Fibroblast of lung (primary cell): ENCODE measurements at places on chromosomes 2 and 18.

GRCh38 chr18:47151439-47151838 is 1.1 kb upstream of the HDHD2 start:
- DNase-seq: no peak

DNA sequence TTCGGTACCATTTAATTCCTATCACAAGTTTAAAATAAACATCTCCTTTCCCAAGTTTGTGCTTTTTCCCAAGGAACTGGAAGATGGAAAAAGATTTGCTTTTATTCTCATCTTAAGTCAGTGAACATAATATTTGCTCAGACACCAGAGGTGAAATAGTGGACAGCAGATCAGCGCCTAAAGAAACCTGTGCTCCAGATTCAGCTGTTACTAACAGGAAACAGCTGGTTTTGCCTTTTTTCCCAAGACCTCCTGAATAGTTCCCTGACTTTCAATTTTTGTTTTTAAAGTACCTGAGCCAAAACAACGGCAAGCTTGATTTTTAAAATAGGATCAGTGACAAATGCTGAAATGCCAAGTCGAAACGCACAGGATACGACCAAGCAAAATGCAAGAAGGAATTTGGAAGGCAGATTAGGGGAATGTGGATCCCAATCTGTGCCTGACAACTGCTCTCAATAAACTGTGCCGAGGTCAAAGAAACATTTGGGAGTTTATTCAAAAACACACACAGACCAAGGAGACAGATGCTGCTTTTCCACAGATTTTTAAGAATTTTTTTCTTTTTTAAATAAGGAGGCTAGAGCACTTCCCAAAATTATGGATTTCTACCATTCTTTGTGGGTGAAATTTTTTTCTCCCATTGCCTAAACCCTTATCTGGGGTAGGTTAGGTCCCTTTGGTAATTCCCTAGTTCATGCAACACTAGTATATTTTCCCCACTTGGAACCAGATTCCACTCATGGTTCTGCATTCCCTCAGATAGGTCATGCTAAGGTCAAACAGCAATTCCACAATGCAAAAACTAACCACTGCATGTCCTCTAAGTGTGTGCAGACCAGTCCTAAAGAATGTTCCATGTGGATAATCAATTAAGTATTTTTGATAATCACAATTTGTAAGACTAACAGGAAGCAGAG is 121.5 kb upstream of the PDE1A start:
- DNase-seq: peak; percentile 23

DNA sequence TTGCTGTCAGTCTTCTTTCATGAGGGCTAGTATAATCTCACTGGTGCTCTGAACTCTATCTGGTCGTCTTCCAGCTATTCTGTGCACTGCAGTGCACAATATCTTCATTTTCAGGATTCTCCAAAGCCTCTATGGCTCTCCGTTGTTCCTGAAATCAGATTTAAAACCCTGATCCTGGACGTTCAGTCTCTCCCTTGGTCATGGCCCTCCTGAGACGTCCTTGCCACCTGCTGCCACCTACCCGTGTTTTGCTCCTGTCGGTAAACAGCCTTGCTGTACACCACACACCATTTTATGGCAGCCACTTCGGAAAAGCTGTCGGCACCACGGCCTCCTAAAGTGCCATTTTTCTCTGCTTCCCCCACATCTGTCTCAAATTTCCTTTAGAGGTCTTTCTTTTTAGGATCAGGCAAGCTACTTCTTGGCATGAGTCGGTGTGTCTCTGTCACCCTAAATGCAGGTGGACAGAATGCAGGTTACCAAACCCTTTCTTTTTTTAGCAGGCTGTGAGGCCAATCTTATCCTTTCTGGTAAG is 170.0 kb downstream of the HRH4 start:
- DNase-seq: no peak

DNA sequence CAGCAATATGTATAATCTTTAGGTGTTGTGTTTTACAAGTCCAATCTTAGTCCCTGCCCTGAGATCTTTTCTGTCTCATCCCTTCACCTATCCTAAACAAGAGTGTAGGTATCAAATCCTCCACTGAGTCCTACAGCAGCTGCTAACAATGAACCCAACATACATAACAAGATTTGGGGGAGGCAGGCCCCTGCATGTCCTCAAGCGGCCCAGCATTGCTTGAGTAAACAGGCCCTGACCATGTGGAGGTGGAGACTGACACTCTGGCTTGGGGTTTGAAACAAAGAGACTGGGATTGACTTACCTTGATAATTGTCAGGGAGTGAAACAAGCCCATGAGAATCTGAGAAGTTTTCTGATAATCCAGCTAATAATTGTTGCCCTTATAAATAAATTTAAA is 213.4 kb downstream of the STK39 start:
- no peak for DNase-seq

DNA sequence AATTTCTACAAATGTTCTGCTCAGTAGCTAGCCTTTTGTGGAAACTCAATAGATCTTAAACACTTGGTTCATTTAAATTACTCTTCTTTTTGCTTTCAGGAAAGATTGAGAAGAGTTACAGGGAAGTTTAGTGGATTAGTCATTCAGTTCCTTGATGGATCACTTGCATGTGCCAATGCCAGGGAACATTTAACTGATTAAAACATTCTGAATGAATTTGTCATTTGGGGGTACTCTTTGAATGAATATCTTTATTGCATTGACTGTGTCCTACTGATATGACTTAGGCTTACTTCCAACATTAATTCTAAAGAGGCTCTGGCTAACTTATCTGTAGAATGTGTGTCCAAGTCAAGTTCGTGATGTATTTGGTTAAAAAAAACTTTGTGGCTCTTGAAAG is 199.8 kb downstream of the PLCL1 start:
- peak; percentile 9 for DNase-seq

- DNase-seq: no peak
Measured at GRCh38 chr2:5374762-5375161, 317.4 kb upstream of the SOX11 start.

DNA sequence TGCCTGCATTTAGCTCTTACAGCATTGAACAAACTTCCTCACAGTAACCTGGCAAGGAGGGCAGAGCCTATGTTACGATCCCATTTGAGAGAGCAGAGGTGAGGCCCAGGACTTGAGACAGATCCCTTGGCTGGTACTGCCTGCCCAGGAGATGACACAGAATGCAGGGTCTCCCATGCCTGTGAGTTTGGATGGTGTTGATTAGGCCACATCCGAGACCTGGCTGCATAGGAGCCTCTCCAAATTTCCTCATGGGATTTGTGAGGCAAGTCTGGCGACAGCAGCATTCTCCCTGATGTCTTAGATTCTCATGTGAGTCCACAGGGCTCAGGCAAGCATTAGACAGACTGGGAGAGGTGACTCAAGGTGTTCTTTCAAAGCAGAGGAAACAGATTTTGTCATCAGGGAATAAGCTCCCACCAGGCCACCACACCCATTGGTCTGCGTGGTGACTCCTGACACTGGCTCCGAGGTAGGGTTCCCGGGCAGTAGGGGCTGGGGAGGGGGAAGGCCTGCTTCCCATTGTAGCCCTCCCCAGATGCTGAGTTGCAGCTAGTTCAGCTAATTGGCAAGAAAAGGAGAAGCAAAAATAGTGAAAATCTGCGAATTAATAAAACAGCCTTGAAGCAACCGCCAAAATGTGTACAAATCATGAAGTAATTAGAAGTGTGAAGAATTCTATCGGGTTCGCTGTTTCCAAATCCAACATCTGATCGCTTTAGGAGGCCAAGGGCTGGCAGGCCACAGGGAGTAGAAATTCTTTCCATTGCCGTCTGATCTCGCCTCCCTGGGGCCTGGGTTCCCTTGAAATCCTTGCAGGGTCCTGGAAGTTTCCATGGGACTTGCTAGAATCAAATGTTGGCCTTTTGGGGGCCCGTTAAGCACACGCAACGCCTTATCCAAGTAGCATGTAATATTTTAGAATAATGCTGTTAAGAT is 68.0 kb downstream of the MAPK4 start:
- DNase-seq: no peak

DNA sequence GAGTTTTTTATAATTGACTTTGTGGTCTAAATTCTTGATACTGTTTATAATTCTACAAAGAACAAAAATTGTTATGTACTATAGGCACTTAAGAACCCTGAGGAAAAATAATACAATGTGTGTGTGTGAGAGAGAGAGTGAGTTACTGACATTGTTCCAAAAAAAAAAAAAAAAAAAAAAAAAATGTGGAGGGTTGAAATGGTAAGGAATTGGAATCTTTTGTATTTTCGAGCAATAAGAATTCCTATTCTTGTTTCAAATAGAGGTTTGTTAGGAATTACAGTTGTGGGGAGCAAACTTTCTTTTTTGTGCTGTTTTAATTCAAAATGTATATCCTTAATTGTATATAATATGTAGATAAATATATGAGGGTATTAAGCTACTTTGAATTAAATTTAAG is 45.7 kb downstream of the VAPA start:
- DNase-seq: no peak

GRCh38 chr2:96413323-96413722 is 77.8 kb downstream of the NCAPH start:
- DNase-seq: peak; percentile 5

- peak; percentile 15 for DNase-seq
Measured at GRCh38 chr2:148483665-148484064, 160.9 kb upstream of the EPC2 start.

GRCh38 chr2:15275346-15275745 is 285.8 kb downstream of the NBAS start:
- DNase-seq: no peak

DNA sequence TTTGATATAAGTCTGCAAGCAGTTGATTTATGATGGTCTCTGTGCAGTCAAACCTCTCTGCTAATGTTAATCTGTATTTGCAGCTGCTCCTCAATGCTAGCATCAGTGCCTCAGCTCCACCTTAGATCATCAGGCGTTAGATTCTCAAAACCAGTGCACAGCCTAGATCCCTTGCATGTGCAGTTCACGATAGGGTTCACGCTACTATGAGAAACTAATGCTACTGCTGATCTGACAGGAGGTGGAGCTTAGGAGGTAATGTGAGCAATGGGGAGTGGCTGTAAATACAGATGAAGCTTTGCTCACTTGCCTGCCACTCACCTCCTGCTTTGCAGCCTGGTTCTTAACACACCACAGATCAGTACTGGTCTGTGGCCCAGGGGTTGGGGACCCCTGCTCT is 18.4 kb downstream of the RBKS start:
- no peak for DNase-seq

- DNase-seq: no peak
Measured at GRCh38 chr18:11960743-11961380, 20.4 kb upstream of the IMPA2 start.

- no peak for DNase-seq
Measured at GRCh38 chr18:54787121-54787520, 41.2 kb upstream of the RAB27B start.

DNA sequence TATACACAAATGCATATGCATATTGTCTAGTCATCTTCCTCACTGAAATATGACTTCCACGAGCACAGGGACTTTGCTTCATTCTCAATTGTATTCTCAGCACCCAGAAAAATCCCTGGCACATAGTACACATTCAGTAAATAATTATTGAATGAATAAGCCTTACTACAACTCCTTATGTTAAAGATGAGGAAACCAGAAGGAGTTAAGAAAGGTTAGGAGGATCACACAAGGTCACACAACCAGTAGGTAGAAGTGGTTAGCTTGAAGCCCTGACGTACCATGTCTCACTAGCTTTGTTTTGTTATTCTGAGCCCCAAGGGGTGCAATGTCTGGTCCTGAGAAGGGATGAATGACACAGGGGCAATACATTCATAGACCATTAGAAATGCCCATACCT is 220.9 kb upstream of the PID1 start:
- peak; percentile 63 for DNase-seq

- no peak for DNase-seq
Measured at GRCh38 chr2:105626966-105627340, 117.8 kb upstream of the NCK2 start.
